Colonic mucosa (tissue), 4 donors: ENCODE measurements at places on chromosomes 2 and 18. TPM values are rescaled to one million over a fixed set of nuclear protein-coding genes. Genes with fewer than 3 reads are reported as not detected.

DNA sequence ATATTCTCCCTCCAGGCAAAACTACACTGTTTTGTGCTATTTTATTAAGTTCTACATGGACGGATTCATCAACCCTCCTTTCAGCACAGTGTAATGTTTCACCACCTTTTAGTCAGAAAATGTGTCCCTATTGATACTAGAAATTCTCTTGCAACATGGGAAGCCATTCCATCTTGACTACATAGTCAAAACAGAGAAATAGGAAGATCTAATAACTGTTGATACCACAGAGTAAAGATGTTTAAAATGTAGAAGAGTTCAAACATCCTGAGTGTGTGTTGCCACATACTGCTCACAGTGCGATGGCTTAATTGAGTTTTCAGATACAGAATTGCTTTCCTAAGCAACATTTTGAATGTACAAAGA lies 492.2 kb upstream of the RAB12 start:
- DNase-seq = no peak

Gene LIPT1
- total RNA-seq = 6.3 TPM

Gene KRCC1
- total RNA-seq = 75.8 TPM

Gene MARCO
- 3.7 TPM for total RNA-seq

DNA sequence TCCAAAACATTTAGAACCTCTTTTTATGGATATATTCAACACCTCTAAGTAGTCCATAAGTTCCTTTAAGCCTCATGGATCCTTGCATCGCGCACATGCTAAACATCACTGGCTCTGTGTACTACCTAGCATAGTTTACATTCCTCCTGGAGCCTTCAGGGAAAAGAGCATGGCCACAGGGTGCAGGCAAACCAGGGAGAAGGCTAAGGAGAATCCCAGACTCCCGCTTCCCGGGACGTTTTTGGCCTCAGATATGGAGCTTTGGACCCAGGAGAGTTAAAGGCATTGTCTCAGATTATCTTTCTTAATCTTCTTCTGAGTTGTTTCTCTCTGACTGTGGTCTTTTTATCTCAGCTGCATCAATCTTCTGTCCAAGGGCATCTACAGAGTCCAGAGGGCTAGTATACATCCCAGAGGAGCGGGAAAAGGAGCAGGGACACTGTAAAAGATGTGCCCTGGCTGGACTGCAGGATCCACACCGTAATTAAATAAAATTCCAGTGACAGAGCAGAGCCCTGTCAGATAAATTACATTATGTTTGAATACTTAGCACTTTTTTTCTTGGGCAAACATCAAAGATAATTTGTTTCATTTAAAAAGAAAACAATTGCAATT lies 36.9 kb downstream of the RIT2 start:
- DNase-seq = no peak

DNA sequence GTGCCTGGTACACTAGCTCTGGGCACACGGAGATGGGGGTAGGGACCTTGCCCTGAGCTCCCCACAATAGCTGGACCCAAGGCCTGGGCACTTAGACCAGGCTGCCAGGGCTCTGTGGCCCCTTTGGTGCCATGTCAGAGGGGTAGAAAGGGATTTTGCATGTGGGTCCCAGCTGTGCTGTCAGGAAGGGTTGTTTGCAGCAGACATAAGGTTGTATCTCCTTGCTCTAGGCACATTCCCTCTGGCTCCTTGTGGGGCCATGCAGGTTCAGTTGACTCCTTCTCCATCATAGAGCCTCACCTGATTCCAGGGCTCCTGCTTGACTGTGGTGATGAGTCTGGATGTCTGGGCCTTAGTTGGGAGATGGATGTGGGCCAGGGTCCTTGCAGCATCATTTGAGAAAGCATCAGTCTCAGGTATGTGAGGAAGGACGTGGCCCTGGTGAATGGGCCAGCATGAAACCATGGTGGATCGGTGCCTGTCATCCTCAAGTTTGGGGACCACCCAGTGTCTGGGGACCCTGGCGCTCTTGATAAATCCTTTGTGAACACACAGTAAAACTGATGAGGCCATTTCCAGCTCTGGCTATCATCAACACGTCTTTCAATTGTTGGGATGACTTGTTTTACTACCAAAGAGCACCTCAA lies 461.9 kb upstream of the HS6ST1 start:
- peak; percentile 6 for DNase-seq

GRCh38 chr18:73638709-73639108 lies 508.9 kb downstream of the FBXO15 start:
- DNase-seq = no peak

Gene PTRHD1
- total RNA-seq = 47.6 TPM

- no peak for DNase-seq
Observed at GRCh38 chr2:169464882-169465281, 14.4 kb upstream of the BBS5 start.

DNA sequence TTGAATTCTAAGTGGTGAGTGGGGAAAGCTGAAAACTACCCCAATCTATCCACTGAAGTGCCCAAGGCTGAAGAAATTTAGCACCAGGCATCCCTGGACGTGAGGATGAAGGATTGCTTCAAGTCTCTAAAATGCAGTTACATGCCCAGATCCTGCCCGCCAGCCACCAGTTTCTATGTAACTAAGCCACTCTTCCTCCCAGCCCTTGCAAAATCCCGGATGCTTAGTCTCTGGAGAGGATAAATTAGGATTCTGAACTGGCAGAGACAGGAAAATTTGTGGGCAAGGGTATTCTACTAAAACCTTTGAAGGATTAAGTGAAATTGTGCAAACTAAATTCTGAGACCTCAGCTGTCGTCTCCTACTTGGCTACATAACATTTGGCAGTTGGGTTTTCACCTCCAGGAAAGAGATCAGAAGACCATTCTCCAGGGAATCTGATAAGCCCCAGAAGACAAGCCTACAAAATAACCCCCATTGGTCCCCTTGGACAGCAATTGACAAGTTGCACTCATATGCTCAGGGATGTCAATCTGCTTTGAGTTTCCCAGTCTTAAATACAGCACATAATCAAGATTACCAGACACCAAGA lies 93.9 kb upstream of the CD226 start:
- no peak for DNase-seq

GRCh38 chr2:160377204-160377995 lies 116.2 kb downstream of the RBMS1 start:
- no peak for DNase-seq

Gene HOXD11
- total RNA-seq = 1.6 TPM
